Effector memory CD4-positive, alpha-beta T cell (primary cell): ENCODE measurements at places on chromosomes 6 and 20.
A peak's percentile ranks its signal among the peaks of the same experiment; 100 is the strongest.

GRCh38 chr20:41903586-41903985 is 285.4 kb upstream of the CHD6 start:
- no peak for DNase-seq
- H3K27me3 ChIP-seq, result no peaks in the 10 kb centered on the region
- no peaks in the 10 kb centered on the region for H3K36me3 ChIP-seq
- no peak overlapping the region for H3K27ac ChIP-seq
- no peaks in the 10 kb centered on the region for H3K4me1 ChIP-seq
- H3K4me3 ChIP-seq, result no peak overlapping the region

- H3K4me1 ChIP-seq, result no peaks in the 10 kb centered on the region
- no peak overlapping the region for H3K27ac ChIP-seq
- no peaks in the 10 kb centered on the region for H3K36me3 ChIP-seq
- no peak overlapping the region for H3K4me3 ChIP-seq
Measured at GRCh38 chr6:49326347-49326746, 136.7 kb downstream of the MMUT start.

DNA sequence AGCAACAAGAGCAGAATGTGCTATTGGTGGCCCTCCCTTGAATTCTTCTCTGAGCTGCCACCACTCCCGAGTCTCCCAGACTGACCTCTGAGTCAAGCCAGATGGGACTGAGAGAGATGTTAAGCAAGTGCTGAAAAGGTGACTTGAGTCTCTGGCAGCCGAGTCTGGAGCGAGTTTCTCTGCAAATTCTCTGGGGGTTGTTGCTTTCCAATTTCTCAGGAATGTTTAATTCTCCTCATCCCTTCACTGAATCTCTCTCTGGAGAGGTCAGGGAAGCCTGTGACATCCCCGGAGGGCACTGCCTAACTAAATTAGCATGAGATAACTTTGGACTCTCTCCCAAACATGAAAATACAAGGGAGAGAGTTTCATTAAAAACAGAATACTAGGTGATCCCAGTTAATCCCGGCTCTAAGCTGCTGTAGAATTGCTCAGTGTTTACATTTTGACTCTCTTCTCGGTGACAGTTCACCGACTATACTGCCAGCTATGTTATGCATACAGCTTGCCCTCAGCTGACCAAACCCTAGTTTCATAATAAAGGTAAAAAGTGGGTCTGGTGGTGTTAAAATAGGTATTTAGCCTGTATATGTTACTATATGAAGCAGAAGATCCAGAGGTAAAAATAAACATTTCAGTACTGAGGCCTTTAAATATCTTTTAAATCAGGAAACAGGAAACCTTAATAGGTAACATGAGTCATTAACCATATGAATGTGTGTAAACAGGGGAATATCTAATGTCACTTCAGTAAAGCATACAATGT is 157.9 kb downstream of the FOXC1 start:
- H3K4me1 ChIP-seq, result no peaks in the 10 kb centered on the region
- no peaks in the 10 kb centered on the region for H3K36me3 ChIP-seq
- no peak overlapping the region for H3K4me3 ChIP-seq

- no peak overlapping the region for H3K27ac ChIP-seq
- H3K27me3 ChIP-seq, result no peaks in the 10 kb centered on the region
- H3K36me3 ChIP-seq, result no peaks in the 10 kb centered on the region
- no peaks in the 10 kb centered on the region for H3K4me1 ChIP-seq
- DNase-seq, result no peak
Measured at GRCh38 chr20:33105316-33105924, 26.0 kb downstream of the BPIFB4 start.

GRCh38 chr20:10219452-10219791 is 792 bp downstream of the SNAP25 start:
- no peaks in the 10 kb centered on the region for H3K36me3 ChIP-seq
- H3K27ac ChIP-seq, result no peak overlapping the region
- peak overlapping the region; percentile 27 for H3K4me3 ChIP-seq
- peak; percentile 22 for DNase-seq
- H3K4me1 ChIP-seq, result peaks cover 4% of the 10 kb centered on the region

DNA sequence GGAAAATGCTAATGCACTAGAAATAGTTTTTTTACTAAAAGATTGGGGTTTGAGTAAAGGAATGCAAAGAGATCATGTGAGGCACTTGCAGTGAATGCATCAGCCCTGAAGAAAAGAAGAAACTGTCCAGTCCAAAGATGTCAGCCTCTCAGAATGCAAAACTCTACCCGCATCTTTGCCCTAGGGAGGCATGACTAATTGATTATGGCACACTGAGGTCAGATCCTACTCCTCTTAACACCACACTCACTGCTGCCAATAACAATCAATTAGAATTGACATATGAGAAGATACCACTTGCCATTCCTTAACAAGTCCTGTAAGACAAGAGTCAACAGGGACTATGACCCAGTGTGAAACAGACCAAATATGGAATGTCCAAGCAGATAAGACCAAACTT is 262.3 kb upstream of the PLN start:
- no peak overlapping the region for H3K4me3 ChIP-seq
- H3K27me3 ChIP-seq, result no peaks in the 10 kb centered on the region
- no peaks in the 10 kb centered on the region for H3K36me3 ChIP-seq
- DNase-seq, result no peak
- H3K4me1 ChIP-seq, result no peaks in the 10 kb centered on the region

DNA sequence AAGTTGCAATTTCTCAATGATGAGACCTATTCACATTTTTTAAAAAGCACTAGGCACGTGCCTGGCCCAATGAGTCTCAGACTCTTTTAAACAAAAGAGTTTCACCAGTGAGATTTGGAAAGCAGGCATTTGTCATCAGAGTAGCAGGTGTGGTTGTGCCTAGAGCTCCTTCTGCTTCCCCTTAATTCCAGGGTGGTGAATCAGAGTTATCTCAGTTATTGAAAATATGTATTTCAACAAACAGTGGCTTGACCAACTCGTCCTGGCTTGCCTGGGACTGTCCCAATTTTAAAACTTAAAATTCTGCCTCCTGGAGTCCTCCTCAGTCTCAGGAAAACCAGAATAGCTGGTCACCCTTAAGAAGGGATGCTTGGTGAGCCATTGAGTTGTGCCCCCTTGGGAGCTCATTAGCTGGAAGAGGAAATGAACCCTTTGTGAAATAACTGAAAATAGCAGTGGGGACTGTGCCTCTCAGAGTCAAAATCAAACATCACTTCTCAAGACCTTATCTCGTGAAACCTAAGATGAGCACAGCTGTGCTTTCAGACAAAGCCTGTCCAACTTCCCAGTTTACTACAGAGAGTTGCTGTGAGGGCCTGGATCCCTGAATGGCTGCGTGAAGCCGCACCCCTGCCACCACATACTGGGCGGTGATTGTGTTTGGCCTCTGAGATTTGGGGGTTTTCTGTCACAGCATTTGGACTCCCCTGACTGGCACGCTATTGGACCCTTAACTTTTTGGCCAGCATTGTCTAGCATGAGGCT is 116.3 kb downstream of the ANKRD60 start:
- H3K27me3 ChIP-seq, result no peaks in the 10 kb centered on the region
- no peaks in the 10 kb centered on the region for H3K36me3 ChIP-seq
- no peak overlapping the region for H3K4me3 ChIP-seq
- no peak for DNase-seq
- H3K27ac ChIP-seq, result no peak overlapping the region
- H3K4me1 ChIP-seq, result no peaks in the 10 kb centered on the region

DNA sequence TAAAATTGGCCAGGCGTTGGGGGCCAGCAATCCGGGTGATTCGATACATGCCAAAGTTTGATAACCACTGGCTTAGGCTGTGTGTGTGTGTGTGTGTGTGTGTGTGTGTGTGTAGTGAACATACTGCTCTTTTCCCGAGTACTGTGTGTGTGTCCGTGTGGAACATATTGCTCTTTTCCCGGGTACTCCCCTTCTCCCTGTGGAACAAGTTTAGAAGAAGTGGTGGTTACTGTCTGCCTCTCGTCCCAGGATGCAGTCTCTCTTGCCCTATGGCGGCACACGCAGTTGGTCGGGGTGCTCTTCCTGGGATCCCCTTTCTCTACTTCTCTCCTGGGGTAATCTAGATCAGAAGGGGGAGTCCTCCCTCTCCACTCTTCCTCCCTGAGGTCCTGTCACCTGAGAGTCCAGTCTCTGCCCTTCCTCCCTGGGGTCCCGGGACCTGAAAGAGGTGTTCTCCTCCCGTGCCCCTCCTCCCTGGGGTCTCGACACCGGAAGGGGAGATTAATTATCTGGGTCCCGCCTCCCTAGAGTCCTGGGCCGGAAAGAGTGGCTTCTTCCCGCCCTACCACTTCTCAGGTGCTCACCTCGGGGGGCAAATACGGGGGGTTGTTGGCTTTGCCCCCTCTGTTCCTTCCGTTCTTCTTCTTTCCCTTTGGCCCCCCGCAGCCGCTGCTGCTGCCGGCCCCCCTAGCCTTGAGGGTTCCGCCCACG is 516 bp downstream of the GTPBP2 start:
- peak overlapping the region; percentile 78 for H3K27ac ChIP-seq
- H3K4me3 ChIP-seq, result peak overlapping the region; percentile 84

DNA sequence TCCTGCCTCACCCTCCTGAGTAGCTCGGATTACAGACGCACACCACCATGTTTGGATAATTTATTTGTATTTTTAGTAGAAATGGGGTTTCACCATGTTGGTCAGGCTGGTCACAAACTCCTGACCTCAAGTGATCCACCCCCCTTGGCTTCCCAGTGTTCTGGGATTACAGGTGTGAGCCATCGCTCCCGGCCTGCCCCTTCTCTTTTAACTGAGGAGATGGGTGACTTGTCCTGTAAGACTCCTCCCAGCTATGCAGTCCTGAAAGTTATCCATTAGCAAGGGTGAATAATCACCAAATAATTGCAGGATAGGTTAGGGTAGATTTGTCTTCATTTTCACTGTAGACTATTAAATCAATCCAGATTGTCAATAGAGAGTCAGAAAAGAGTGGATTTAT is 40.5 kb upstream of the JARID2 start:
- DNase-seq, result no peak
- no peak overlapping the region for H3K4me3 ChIP-seq
- no peaks in the 10 kb centered on the region for H3K27me3 ChIP-seq
